ENCODE measurements at places on chromosomes 4 and X.

GRCh38 chr4:25843340-25844097, 19.3 kb downstream of the SEL1L3 start:
- no peak for DNase-seq

GRCh38 chr4:153523164-153523796, 57.1 kb downstream of the TMEM131L start:
- no peak for DNase-seq

DNA sequence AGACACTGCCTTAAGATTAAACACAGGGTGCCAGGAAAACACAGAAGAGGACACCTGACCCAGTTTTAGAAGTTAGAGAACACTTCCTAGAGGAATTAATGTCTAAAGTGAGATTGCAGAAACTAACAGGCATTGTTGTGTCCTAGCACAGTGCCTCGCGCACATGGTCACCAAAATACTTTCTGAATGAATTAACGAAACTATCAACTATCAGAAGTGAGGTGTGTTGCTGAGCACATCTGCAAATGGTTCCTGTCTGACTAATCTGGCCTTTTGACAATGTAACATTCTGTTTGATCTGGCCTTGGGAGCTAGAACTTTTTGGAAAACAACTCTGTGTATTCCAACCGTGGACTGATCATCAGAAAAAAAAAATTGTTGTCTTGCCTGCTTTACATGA, 556.8 kb upstream of the LCORL start:
- DNase-seq, result no peak

GRCh38 chr4:41389356-41389755, 132.6 kb downstream of the UCHL1 start:
- no peak for DNase-seq

DNA sequence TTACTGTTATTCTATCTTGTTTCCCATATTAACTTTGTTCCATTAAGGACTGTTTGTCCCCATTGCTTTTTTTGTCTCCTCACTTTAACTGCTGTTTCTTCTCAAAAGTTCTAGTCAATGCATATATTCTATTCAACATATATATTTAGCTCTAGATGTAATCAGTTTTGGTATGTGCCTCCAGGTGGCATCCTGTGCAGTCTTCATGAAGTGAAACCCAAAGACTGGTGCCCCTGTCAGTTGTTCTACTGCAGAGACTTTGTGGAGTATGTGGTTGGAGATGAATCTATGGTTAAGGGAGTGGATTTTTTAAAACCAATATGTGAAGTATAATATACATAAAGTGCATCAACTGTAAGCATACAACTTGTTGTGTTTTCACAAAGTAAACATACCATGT, 57.0 kb downstream of the VAMP7 start:
- DNase-seq, result no peak

DNA sequence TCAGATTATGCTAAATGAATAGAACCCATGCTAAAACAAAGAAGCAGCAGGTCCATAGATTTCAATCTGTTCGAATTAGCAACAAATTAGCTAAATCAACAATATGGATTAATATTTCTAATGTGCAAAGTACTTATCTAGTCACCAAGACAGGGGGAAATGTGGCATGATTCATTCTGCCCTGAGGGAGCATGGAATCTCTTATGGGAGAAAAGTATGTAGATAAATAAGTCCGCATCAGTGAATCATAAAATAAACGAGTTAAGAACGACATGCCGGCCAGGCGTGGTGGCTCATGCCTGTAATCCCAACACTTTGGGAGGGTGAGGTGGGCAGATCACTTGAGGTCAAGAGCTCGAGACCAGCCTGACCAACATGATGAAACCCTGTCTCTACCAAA, 102.1 kb downstream of the ANOS1 start:
- no peak for DNase-seq

- peak; percentile 31 for DNase-seq
Observed at GRCh38 chr4:147590249-147590920, 26.8 kb upstream of the TMEM184C start.

GRCh38 chrX:39251995-39252394, 450.7 kb downstream of the MID1IP1 start:
- no peak for DNase-seq

- DNase-seq, result peak; percentile 38
Observed at GRCh38 chrX:30713061-30713525, 59.9 kb downstream of the GK start.

DNA sequence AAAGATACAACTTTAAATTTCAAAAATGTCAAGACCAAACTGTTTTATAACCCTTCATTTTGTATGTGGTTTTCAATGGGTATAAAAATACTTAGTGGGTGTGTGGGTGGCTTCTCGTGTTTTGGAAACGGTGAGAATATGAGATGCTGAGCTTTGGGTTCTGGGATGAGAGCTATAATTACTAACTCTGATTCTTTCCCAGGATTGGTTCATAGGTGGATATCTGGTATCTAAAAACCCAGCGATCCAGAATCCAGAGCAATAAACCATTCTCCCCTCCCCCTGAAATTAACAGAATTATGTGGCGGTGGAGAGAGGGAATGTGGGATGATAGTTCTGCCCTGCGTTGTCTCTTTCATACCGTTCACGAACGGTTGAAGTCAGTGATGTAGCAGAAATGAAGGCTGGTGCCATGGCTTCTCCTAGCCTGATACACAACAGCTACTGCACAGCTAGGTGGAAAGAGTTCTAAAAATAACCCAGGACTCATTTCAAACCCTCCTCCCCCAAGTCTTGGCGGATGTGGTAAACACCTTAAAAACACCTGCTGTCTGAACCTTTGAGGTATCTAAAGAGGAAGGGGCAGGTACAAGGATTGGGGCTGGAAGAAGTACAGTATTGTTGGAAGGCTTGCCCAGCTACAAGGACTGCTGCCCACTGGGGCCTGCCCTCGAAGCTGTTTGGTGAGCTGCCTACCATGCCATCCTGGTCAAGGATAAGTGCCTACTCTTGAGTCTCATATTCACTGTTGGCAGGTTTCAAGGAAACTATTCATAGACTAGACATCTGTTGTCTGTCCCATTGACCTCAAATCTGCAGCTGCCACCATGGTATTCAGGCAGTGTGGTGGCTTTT, 44.5 kb downstream of the SEPTIN11 start:
- no peak for DNase-seq

DNA sequence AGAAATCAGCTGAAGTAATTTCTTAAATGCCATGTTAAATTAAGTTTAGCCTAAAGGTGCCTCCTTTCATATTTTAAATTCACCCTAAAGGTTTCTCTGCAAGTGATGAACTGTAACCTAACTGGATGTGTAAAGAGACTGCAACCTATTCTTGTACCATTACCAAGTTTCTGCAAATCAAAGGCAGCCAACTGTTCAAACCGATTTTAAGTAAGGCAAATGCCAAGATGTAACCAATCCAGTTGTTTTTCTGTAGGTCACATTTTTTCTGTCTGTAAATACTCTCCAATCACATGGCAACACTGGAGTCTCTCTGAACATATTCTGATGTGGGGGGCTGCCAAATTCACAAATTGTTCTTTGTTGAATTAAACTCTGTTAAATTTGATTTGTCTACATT, 42.4 kb upstream of the FGF2 start:
- DNase-seq, result no peak

GRCh38 chrX:13646154-13646549, 6.8 kb upstream of the TCEANC start:
- peak; percentile 2 for DNase-seq

DNA sequence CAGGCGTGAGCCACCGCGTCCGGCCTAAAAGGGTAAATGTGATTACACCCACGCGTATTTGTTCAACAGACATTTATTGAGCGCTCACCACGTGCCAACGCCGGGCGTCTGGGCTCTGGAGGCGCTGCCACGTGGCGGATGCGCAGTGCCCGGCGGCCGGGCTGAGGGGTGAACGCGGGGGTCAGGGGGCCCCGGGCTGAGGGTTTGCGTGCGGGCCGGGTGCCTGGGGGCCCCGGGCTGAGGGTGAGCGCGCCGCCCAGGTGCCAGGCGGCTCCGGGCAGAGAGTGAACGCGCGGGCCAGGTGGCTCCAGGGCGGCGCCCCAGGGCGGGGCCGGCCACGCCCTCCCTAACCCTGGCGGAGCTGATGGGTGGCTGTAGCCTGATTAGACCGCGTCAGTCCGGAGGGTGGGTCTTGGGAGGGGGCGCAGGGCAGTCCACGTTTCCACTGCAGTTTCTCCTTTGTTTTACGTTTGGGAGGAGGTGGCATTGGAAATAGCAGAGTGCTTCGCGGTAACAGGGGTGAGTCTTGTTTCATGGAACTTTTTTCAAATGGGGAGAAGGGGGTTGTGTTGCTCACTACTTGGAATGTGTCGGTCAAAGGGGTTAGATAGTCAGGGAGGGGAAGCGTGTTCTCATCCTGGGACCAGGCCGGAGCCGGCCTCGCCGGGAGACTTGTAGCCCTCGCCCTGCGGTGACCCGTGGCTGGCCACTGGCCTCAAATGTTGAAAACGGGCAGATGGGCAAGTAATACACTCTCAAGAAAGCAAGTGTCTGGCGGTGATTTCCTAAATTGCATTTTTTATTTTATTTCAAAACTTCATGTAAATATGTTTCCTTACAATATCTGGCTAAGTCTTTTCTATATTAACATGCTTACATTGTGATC, at the start of gene ZFP42:
Gene ZFP42, plus strand, starts transcription at position 450 of the 886 bp plus-strand sequence. CDS start 7,037 bp downstream, outside the sequence.
- no peak for DNase-seq

DNA sequence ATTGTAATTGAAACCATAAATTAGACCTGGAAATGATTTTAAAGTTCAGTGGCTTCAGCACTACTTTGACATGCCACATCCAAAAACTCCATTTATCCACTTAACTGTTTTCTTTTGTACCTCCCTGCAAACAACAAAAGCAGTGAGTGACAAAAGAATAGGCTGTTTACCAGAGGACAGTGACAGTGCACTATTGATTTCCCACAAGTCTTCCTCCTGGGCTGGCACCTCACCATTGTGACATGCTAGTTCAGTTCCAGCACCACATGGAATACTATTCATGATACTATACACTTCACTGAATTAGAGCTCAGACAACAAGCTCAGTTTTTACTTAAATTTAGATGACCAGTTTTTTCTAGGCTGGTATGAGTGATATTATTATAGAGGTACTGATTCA, 29.3 kb downstream of the MOSPD2 start:
- no peak for DNase-seq

- no peak for DNase-seq
Observed at GRCh38 chr4:108350332-108350731, 181.6 kb upstream of the LEF1 start.

GRCh38 chr4:186780291-186781031, 56.8 kb upstream of the FAT1 start:
- no peak for DNase-seq

GRCh38 chr4:151946718-151947117, 185.9 kb upstream of the GATB start:
- DNase-seq, result no peak

DNA sequence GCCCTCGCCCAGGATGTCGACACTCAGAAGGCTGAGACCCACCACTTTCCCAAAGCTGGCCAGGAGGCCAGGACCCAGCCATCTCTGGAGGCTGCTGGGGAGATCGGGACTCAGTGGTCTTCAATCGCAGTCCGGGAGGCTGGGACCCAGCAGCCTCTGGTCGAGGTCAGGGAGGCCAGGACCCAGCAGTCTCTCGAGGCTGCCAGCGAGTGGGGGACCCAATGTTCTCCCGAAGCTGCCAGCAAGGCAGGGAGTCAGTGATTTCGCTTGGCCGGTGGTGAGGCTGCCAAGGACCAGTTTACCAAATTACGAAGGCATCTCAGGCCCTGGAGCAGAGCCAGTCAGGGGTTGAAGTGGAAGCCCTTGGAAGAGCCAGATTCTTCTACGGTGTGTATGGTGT, 181.6 kb downstream of the NAF1 start:
- DNase-seq, result no peak

DNA sequence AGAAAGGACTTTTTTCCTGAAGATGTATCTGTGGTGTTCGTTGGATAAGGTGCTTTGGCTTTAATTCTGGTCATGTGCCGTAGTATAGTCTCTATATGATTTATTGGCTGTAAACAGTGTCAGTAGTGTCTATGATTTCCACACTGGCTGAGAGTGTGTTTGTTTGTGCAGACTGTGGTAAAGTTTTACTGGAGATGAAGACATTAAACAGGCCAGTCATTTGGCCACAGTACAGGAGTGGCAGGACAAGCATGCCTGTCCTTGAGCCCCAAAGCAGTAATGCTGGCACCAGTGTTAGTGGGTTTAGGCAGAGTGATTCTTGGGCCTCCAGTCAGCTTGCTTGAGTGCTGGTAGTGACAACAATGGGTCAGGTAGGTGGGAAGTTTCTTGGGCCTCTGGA, 1023.9 kb upstream of the GRID2 start:
- no peak for DNase-seq

DNA sequence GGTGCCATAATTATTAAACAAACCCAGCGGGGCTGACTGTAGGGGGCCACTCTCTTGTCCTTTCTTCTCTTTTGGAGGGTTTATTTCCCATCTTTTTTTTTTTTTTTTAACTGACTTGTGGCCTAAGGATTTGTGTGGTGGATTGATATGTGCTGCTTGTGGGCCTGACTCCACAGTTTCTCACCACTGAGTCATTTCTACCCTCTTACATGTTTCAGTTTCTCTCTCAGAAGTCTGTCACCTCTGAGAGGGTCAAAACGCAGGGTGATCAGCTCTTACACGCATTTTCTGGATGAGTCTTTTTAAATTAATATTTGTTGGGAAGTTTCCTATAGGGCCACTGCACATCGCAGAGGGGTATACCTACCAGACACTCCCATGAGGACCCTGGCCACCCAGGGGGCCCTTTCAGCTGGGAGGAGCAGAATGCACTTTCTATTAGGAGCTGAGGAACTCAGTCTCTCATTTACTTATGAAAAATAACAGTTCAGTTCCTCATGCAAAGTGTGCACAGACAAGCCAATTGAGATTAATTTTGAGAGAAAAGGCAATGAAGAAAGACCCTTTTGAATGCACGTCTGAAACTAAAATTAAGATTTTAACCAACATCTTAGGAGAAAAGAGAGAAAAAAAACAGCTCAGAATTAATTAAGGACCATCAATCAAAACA, 407.9 kb downstream of the TECRL start:
- no peak for DNase-seq

DNA sequence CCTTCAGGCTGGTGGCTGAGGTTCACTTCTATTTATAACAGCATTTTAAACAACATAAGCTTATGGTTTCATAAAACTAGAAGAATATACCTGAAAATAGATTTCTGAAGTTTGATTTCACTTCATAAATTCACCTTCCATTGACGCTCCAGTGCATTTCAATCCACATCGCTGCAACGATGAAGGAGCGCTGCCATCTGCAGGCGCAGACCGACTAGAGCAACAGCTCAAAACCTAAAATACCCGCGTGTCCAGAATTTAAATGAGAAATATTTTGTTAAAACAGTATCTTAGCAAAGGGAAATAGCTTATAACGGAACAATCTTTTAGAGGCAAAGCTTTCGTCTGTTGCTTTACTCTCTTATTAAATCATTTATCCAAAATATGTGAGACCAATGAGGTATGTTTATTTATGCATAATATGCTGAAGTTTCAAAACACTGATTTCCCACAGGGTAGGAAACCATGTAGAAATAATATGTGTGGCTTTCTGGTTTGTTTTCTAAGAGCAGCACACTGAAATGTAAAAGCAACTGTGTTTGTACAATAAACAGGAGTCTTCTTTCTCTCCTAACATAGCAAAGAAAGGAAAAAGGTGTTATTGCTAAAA, 816.4 kb upstream of the FRG1 start:
- DNase-seq, result no peak

GRCh38 chrX:79065696-79066095, 78.8 kb upstream of the GPR174 start:
- DNase-seq, result no peak

- no peak for DNase-seq
Observed at GRCh38 chrX:274904-275475, 6.2 kb upstream of the PLCXD1 start.

All from NCI-H1694 (cell line).